Activated naive CD8-positive, alpha-beta T cell treated with anti-CD3 and anti-CD28 coated beads, Interleukin-2, amount 10 ng/mL, durations not matched to agents 7 days and 5 days (primary cell): ENCODE measurements at places on chromosomes 3 and 15. TPM values are rescaled to one million over a fixed set of nuclear protein-coding genes. Genes with fewer than 3 reads are reported as not detected.

PSTPIP1 gene
- 238 TPM for total RNA-seq

CFAP100 gene
- not detected for total RNA-seq

ALG1L2 gene
- 2.7 TPM for total RNA-seq

THUMPD3 gene
- 46.6 TPM for total RNA-seq

GYG1 gene
- 49.3 TPM for total RNA-seq
